ENCODE measurements at places on chromosomes 11 and 22.

- no peak for DNase-seq
Measured at GRCh38 chr11:95985174-95985808, 61.4 kb upstream of the MTMR2 start.

DNA sequence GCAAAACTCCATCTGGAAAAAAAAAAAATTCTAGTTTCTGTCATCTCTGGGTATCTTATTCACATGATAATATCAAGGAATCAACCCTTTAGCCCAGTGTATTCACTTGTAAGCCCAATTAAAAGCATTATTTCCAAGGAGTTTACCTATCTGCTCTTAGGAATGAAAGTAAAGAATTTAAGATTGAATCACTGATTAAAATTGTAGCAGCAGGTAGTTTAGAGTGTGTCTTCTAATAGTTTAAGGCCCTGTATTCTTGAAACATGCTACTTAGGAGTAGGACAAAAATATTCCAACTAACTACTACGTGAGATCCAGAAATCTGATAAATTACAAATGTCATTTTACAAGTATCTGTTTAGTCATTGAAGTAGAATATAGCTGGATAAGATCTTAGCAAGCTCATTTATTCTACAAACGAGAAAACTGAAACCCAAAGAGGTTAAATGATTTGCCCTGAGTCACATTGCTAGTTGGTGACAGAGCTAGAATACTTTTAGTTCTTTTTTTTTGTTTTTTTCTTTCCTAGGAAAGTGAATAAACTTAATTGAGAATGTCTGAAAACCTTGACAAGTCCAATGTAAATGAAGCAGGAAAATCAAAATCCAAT is 4.0 kb downstream of the TCP11L1 start:
- DNase-seq: no peak

DNA sequence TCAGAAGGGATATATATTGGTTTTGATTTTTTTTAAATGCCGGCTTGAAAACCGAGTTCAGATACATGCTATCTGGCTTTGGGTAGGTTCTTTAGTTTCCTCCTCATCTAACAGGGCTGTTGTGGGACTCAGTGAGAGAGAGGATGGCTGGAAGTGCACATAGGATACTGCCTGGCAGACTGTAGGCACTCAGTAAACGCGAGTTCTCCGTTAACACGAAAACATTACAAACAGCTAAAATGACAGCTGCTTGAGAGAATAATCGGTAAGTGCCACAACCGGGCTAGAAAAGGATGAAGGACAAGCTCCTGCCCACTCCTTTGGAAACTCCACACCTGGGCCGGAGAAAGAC is 369 bp downstream of the XRRA1 start:
- DNase-seq: no peak

GRCh38 chr22:48874956-48875355 is 952.7 kb downstream of the BRD1 start:
- no peak for DNase-seq

- no peak for DNase-seq
Measured at GRCh38 chr11:13333456-13333957, 55.9 kb downstream of the BMAL1 start.

GRCh38 chr22:37044634-37045625 is 6.6 kb upstream of the KCTD17 start:
- no peak for DNase-seq

DNA sequence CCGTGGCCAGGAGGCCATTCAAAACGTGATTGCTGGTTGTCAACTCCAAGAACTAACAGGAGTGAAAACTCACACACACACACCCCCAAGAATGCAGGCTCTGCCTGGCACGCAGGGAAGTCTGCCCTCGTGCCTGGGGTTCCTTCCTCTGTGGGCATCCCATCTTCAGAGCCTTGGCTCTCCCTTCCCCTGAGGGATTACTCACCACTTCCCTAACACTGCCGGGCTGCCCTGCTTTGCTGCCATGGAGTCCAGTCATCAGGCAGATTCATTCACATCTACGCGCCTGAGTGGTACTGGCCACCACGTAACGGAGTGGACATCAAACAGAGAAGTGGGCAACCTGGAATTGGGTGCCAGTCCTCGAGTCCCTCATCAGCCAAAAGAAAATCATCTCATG is 120.7 kb upstream of the TMEM45B start:
- no peak for DNase-seq

- no peak for DNase-seq
Measured at GRCh38 chr11:84865791-84866535, 761.2 kb downstream of the DLG2 start.

DNA sequence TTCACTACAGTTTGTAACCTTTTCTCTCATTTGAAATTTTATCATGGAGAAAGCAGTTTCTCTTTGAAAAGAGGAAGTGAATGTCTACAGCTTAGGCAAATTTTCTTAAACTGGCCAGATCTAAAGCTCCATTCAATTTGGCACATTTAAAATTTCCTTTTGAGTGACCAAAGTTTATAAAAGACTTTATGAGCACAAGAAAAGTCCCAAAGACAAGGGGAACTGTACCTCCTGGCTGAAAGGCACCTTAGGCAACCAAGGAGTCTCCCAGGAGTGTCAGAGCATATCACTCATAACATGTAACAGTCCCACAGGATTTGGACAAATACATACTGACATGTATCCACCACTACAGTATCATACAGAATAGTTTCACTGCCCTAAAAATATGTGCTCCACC is 41.3 kb downstream of the NARS2 start:
- no peak for DNase-seq

DNA sequence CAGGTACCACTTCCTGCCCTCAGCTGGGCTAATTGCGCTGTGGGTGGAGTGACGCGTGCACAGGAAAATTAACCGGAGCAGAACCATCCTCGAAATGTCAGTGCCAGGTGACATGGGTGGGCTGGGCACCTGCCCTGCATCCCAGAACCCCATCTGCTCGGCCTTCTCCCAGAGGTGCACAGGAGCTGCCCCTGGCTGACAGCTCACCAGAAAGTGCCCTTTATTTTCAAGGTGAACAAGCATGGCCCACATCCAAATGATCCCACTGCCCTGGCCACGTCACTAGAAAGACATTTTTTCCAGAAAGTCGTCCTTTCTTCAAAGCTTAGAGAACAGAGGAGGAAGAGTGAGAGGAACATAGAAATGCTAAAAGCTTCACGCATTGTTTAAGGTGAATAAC is 4.1 kb upstream of the ELFN2 start:
- no peak for DNase-seq

- DNase-seq: no peak
Measured at GRCh38 chr22:36165141-36165540, 4.6 kb upstream of the APOL3 start.

GRCh38 chr11:85767246-85767945 is 43.5 kb downstream of the SYTL2 start:
- DNase-seq: no peak

GRCh38 chr11:115197031-115197430 is 307.2 kb downstream of the CADM1 start:
- DNase-seq: no peak

DNA sequence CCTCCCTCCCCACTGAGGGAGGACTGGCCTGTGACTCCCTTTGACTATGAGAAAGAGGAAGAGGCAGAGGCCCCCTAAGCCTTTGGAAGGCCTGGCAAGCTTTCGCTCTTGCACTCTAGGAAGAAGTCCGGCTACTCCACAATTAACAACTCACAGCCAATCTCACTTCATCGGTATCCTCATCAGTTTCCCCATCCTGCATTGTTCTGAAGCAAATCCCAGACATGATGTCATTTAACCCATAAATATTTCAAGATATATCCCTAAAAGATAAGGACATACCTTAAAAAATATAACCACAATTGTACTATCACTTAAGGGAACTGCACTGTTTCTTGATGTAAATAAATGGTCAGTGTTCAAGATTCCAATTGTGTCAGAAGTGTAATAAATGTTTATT is 63.1 kb downstream of the CWC15 start:
- no peak for DNase-seq

All from head of caudate nucleus (tissue), 42 donors.